Activated CD8-positive, alpha-beta memory T cell treated with anti-CD3 and anti-CD28 coated beads, Interleukin-2, amount 10 ng/mL, durations not matched to agents 7 days and 5 days (primary cell): ENCODE measurements at places on chromosomes 12 and 14.

DNA sequence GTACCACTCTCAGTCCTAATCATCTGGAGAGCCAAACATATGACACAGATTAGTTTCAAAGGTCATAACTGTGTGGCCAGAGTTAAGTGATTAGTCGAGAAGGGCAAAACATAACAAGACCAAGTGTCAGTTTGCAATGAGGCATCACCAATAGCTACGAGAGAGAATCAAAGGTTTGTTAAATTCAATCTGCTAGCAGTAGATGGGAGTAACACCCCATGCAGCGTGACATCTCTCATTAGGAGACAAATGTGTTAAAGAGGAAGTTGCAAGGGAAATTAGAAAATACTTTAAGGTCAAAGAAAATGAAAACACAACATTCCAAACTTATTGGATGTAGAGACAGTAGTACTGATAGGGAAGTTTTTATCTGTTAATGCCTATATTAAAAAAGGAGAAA is 135.7 kb upstream of the SYT10 start:
- no peaks in the 10 kb centered on the region for H3K27me3 ChIP-seq
- no peak overlapping the region for H3K4me3 ChIP-seq
- no peaks in the 10 kb centered on the region for H3K4me1 ChIP-seq
- H3K36me3 ChIP-seq, result no peaks in the 10 kb centered on the region

- no peak overlapping the region for H3K4me3 ChIP-seq
- peaks cover 4% of the 10 kb centered on the region for H3K4me1 ChIP-seq
- H3K36me3 ChIP-seq, result no peaks in the 10 kb centered on the region
- no peak for DNase-seq
Observed at GRCh38 chr14:59585891-59586554, 9.4 kb upstream of the CCDC175 start.

DNA sequence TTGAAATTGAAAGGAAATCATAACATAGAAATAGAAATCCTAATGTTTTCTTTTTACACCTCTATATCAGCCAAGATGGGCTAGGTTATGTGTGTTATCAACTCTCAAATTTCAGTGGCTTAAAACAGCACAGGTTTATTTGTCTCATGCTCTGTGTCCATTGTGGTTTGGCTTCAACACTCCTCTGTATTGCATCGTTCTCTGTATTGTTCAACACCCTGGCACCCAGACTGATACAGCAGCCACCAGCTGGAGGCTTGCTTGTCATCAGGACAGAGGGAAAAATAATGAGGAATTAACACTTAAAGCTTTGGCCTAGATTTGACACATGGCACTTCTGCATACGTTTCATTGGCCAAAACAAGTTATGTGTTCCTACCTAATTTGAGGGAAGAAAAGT is 234.2 kb upstream of the ARHGAP5 start:
- peaks cover 3% of the 10 kb centered on the region for H3K36me3 ChIP-seq
- no peaks in the 10 kb centered on the region for H3K4me1 ChIP-seq
- H3K27me3 ChIP-seq, result no peaks in the 10 kb centered on the region
- H3K4me3 ChIP-seq, result no peak overlapping the region

DNA sequence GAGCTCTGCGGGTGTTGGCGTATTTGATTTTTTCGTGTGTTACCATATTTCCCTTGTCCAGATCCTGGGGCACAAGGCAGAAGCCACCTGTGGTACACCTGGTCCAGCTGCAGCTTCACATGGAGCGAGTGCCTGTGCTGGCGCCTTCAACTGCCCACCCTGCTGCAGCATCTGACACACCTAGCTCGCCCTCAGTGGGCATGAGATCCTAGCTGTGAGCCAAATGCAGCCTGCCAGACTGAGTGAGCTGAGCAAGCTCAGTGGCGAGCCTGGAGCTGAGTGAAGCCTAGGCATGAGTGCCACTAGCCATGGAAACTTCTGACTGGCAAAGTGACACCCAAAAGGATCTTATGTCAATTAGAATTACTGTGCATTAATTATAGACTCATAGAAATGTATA is 1226.8 kb upstream of the FLRT2 start:
- H3K27ac ChIP-seq, result no peak overlapping the region
- H3K36me3 ChIP-seq, result no peaks in the 10 kb centered on the region
- no peak for DNase-seq
- no peak overlapping the region for H3K4me3 ChIP-seq

DNA sequence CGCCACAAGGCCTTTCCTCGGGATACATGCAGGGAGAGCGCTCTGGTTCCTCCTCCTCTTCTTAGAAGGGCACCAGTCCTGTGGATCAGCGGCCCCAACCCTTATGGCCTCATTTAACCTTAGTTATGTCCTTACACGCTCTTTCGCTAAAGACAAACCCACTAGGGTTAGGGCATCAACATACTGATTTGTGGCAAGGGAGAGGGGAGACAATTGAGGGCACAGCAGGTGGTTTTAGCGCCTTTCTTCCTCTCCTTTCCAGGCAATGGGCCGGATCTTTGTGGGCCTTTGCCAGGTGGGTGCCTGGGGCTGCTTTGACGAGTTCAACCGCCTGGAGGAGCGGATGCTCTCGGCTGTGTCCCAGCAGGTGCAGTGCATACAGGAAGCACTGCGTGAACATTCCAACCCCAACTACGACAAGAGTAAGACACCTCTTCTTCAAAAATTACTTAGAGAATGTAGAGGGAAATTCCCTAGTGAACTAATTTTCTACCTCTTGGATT is 43.6 kb downstream of the DYNC1H1 start:
- no peaks in the 10 kb centered on the region for H3K27me3 ChIP-seq
- no peak for DNase-seq
- H3K4me3 ChIP-seq, result no peak overlapping the region
- no peak overlapping the region for H3K27ac ChIP-seq
- H3K4me1 ChIP-seq, result no peaks in the 10 kb centered on the region

- no peaks in the 10 kb centered on the region for H3K27me3 ChIP-seq
- no peak for DNase-seq
- no peak overlapping the region for H3K27ac ChIP-seq
- H3K36me3 ChIP-seq, result peaks cover 6% of the 10 kb centered on the region
Observed at GRCh38 chr12:89721291-89721987, 12.8 kb upstream of the ATP2B1 start.

DNA sequence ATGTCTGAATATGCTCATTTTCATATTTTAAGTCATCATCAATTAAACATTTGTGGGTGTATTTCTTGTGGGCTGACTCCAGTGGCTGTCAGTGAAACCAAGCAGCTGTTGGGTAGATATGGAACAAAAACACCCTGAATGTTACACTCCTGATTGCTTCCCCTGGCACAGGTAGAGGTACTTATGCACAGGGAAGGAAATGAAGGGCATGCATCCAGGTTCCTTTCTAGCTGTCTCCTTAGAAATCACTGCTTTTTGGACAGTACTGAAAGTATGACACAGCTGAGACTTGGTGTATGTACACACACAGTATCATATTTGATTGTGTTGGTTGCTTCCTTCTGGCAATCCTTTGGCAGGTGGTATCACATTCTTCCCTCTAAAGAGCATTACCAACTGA is 1006.7 kb downstream of the DIO2 start:
- no peak overlapping the region for H3K4me3 ChIP-seq
- no peaks in the 10 kb centered on the region for H3K4me1 ChIP-seq
- H3K36me3 ChIP-seq, result no peaks in the 10 kb centered on the region
- H3K27ac ChIP-seq, result no peak overlapping the region
- no peak for DNase-seq
- H3K27me3 ChIP-seq, result no peaks in the 10 kb centered on the region

DNA sequence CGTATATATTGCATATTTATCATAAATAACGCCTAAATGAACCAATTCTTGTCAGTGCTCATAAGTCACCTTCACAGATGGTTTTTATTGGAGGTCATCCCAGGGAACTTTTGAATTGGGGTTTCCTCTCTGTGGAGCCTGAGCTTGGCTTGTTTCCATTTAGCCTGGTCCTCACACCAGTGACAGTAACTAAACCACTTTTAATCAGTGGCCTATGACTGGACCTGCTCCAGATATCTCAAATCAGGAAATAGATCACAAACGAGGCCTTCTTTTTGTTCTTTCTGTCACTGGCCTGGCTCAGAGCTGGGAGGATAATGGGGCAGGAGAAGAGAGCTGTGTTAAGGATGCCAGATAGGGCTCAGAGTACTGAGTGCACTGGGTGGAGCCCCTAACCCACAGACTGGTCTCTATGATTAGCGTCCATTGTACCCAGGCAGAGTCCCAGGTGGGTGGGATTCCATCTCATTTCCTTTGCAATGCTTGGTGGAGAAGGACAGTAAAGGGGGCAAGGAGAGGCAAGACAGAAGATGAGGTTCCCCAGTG is 92.4 kb downstream of the NUAK1 start:
- DNase-seq, result no peak
- no peaks in the 10 kb centered on the region for H3K36me3 ChIP-seq
- H3K27ac ChIP-seq, result no peak overlapping the region
- H3K4me1 ChIP-seq, result no peaks in the 10 kb centered on the region
- no peak overlapping the region for H3K4me3 ChIP-seq
- no peaks in the 10 kb centered on the region for H3K27me3 ChIP-seq

DNA sequence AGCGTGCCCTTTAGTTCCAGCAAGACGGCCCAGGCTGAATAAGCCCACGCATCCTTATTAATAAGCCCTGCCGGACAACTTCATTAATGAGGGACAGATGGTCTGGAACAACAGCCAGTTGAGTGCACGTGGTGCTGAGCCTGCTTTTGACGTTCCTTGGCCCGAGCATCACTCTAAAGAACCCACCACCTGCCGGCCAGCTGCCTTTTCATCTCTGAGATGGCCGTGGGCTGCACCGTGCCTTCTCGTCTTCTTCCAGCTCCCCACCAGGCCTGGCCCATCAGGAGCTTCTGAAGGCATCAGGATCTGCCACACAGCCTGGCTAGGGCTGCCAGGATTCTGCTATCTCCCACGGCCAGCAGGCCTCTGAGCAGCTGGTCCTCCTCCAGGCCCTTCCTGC is 80.0 kb downstream of the AACS start:
- H3K27me3 ChIP-seq, result no peaks in the 10 kb centered on the region
- DNase-seq, result no peak
- no peak overlapping the region for H3K4me3 ChIP-seq
- H3K27ac ChIP-seq, result no peak overlapping the region
- no peaks in the 10 kb centered on the region for H3K4me1 ChIP-seq
- no peaks in the 10 kb centered on the region for H3K36me3 ChIP-seq

GRCh38 chr14:58849601-58850000 is 211.8 kb downstream of the DACT1 start:
- no peak overlapping the region for H3K27ac ChIP-seq
- no peak for DNase-seq
- H3K4me3 ChIP-seq, result no peak overlapping the region
- H3K36me3 ChIP-seq, result no peaks in the 10 kb centered on the region
- H3K27me3 ChIP-seq, result no peaks in the 10 kb centered on the region

- DNase-seq, result no peak
- H3K27ac ChIP-seq, result no peak overlapping the region
- H3K4me3 ChIP-seq, result no peak overlapping the region
- H3K36me3 ChIP-seq, result no peaks in the 10 kb centered on the region
- H3K27me3 ChIP-seq, result peaks cover 55% of the 10 kb centered on the region
Observed at GRCh38 chr12:116906285-116906684, 4.5 kb upstream of the FBXW8 start.

DNA sequence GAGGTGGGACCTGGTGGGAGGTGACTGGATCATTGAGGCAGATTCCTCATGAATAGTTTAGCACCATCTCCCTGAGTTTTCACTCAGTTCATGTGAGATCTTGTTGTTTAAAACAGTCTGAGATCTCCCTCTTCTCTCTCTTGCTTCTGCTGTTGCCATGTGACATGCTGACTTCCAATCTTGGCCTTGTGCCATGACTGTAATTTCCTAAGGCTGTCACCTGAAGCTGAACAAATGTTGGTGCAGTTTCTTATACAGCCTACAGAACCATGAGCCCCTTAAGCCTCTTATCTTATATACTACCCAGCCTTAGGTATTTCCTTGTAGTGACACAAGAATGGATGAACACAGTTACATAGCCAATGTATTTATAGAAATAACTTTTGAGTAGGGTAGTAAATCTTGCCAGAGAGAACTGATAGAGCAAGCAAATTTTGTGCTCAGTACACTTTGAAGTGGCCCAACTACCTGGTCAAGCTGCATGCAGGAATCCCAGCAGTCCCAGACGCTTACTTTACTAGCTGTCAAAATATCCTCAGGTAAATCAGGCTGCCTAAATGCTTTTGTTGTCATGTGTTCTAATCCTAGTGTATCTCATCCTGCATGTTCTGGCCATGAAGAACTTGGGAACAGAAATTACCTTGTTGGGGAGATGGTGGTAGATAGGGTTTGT is 445.6 kb upstream of the MIS18BP1 start:
- no peaks in the 10 kb centered on the region for H3K27me3 ChIP-seq
- no peaks in the 10 kb centered on the region for H3K4me1 ChIP-seq
- H3K27ac ChIP-seq, result no peak overlapping the region

GRCh38 chr12:104216521-104216924 is 944 bp downstream of the TXNRD1 start:
- peak overlapping the region; percentile 71 for H3K4me3 ChIP-seq
- H3K36me3 ChIP-seq, result peaks cover 6% of the 10 kb centered on the region
- DNase-seq, result no peak
- no peak overlapping the region for H3K27ac ChIP-seq
- H3K27me3 ChIP-seq, result peaks cover 6% of the 10 kb centered on the region
